ENCODE measurements at places on chromosomes 16 and 17. TPM values are rescaled to one million over a fixed set of nuclear protein-coding genes. Genes with fewer than 3 reads are reported as not detected.

DNA sequence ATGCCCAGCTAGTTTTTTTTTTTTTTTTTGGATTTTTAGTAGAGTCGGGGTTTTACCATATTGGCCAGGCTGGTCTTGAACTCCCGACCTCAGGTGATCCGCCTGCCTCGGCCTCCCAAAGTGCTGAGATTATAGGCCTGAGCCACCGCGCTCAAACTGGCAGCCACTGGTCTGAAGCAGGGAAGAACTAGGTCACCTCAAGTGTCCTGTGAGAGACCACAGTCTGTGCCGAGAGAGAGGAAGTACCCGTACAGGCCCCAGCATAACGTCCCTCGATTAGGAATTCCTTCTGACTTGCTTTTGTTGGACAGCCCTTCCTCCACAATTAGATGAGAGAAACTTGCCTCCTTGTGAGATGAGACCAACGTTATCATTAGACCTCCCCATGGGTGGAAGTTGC lies 13.7 kb upstream of the CD300E start:
- H3K4me3 ChIP-seq = no peak overlapping the region
- no peak overlapping the region for H3K27ac ChIP-seq
- DNase-seq = no peak
- no peaks in the 10 kb centered on the region for H3K36me3 ChIP-seq

KRTAP4-1 gene
- total RNA-seq = not detected

ASIC2 gene
- 3.2 TPM for total RNA-seq

BRIP1 gene
- total RNA-seq = 3.9 TPM

- H3K27me3 ChIP-seq = no peaks in the 10 kb centered on the region
- H3K4me3 ChIP-seq = no peak overlapping the region
- H3K27ac ChIP-seq = no peak overlapping the region
- H3K36me3 ChIP-seq = peaks cover 1% of the 10 kb centered on the region
- peaks cover 36% of the 10 kb centered on the region for H3K4me1 ChIP-seq
Measured at GRCh38 chr16:75241955-75242354, 9.5 kb downstream of the BCAR1 start.

DNA sequence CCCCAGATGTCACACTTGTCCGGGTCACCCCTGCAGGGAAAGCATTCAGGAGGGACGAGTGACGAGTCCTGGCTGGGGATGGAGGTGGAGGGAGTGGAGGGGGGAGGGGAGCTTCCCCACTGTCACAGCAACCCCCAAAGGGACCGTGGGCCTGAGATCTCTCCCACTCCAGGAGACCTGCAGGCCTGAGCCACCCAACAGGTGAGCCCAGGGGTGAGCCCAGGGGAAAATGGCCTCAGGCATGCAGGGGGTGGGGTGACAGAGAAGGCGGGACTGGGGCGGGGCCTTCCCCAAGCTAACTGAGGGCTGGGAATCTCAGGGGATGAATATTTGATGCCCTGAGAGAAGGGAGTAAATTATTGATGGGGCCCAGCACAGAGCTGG lies 2.4 kb downstream of the USH1G start:
- H3K27me3 ChIP-seq = peaks cover 20% of the 10 kb centered on the region
- H3K36me3 ChIP-seq = no peaks in the 10 kb centered on the region
- H3K4me3 ChIP-seq = no peak overlapping the region
- no peak overlapping the region for H3K27ac ChIP-seq
- no peak for DNase-seq

- H3K4me3 ChIP-seq = no peak overlapping the region
- no peaks in the 10 kb centered on the region for H3K4me1 ChIP-seq
- DNase-seq = no peak
- no peak overlapping the region for H3K27ac ChIP-seq
Measured at GRCh38 chr17:62761884-62762283, 46.2 kb downstream of the MARCHF10 start.

- H3K27ac ChIP-seq = no peak overlapping the region
- no peaks in the 10 kb centered on the region for H3K27me3 ChIP-seq
- DNase-seq = no peak
- no peak overlapping the region for H3K4me3 ChIP-seq
- H3K4me1 ChIP-seq = no peaks in the 10 kb centered on the region
- H3K36me3 ChIP-seq = no peaks in the 10 kb centered on the region
Measured at GRCh38 chr16:83615141-83615952, 192.4 kb upstream of the HSBP1 start.
